ENCODE measurements at places on chromosomes 6 and 20. TPM values are rescaled to one million over a fixed set of nuclear protein-coding genes. Genes with fewer than 3 reads are reported as not detected.

DNA sequence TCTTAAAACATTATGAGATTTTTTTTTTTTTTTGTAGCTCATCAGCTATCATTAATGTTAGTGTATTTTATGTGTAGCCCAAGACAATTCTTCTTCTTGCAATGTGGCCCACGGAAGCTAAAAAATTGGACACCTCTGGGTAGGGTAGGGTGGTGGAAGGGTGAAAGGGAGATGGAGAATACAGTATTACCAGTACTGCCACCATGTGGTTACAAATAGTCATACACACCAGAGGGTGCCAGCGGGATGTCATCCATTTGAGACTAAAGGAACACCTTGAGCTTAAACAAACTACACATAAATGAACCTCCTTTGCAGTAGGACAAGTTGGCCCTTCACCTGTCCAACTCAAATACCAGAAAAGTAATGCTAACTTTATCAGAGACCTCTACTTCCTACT is 601.9 kb downstream of the HTR1B start:
- no peaks in the 10 kb centered on the region for H3K27me3 ChIP-seq
- no peak for DNase-seq
- H3K27ac ChIP-seq = no peak overlapping the region
- H3K36me3 ChIP-seq = no peaks in the 10 kb centered on the region
- no peak overlapping the region for H3K4me3 ChIP-seq

DNA sequence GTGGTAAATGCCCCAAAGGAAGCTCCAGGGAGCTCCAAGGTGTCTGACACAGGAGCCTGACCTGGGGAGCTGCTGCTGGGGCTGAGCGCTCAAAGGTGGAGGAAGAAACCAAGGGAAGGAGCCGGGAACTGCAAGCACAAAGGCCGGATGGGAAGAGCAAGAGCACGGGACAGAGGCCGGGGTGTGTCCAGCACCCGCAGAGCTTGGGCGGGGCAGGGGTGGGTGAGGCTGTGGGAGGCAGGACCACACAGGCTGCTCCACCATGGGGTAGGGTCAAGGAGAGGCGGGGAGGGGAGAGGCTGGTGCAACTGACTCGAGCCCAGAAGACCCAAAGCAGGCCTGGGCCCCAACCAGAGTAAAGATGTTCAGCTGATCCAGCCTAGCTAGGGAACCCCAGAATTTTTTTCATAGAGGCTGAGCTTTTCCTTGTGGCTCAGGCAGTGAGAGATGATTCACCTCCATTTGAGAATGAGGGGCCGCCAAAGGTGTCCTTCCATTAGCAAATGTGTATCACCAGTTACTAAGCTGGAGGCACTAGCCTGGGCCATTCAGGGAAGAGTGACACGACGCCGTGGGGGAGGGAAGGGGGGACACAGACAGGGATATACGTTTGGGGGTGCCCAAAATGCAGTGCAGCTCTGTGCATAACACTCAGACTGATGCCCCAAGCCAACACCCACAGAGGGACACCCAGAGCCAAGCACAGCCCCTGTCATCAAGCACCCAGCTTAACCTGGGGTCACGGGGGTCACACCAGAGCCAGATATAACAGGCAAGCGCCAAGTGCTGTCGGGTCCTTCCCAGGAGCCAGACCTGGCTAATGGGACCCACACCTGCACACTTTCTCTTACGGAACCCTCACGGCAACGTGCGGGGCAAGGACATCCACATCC is 21.3 kb upstream of the TLDC2 start:
- H3K27me3 ChIP-seq = no peaks in the 10 kb centered on the region
- H3K27ac ChIP-seq = peak overlapping the region; percentile 53
- DNase-seq = no peak
- no peak overlapping the region for H3K4me3 ChIP-seq
- H3K4me1 ChIP-seq = peaks cover 79% of the 10 kb centered on the region

- peaks cover 2% of the 10 kb centered on the region for H3K4me1 ChIP-seq
- DNase-seq = no peak
- H3K4me3 ChIP-seq = no peak overlapping the region
- no peaks in the 10 kb centered on the region for H3K27me3 ChIP-seq
Observed at GRCh38 chr6:150176659-150177058, 33.8 kb downstream of the PPP1R14C start.

DNA sequence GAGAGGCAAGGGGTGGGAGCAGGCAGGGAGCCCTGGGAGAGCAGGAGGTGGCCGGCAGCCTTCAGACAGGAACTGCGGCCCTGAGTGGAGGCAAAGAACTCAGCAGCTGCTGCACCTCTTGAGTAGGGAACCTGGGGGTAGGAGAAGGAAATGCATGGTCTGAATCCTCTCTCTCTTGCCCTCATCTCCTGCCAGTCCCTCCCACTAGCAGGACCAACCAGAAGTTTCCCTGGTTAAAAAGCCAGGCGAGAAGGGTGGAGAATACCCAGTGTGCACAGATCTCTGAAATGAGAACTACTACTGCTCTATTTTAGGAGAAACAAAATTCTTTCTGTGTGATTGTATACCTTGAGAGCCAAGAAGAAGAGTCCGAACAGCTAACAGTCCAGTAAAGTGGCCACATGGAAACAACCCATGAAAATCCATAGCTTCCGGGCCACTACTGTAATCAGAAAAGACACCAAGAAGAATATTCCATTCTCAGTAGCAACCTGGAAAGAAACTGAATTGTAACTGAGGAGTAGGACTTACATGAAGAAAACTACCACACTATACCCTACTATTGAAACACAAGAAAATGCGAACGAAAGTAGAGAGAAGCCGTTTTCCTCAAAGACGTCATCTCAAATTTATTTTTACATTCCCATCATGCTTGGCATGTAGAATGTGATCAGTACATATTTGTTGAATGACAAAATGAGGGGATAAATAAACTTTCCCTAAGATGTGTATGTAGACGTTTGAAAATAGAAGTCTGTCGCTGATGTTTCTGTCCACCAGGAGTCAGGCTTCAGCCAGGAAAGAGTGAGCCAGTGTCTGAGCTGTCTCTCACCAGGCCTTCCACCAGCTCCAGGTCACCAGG is 25.6 kb downstream of the WRNIP1 start:
- peaks cover 41% of the 10 kb centered on the region for H3K4me1 ChIP-seq
- peaks cover 22% of the 10 kb centered on the region for H3K36me3 ChIP-seq
- H3K27ac ChIP-seq = peak overlapping the region; percentile 67
- H3K27me3 ChIP-seq = no peaks in the 10 kb centered on the region

DNA sequence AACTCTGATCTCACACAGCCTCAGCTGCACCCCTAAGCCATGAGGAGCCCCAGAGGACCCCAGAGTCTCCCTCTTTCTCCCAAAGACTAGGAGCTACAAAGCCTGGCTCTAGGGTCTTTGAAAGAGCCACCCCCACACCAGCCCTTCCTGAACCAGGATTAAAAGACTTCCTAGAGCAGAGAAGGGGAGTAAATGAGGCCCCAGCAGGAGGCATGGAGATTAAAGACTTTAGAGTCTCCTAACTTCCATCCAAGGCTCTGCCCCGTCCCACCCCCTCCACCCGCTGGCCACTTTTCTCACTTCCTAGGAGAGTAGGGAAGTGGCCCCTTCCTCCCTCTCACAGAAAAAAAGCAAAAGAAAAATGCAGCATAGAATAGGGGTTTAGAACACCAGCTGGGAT is 1.7 kb downstream of the PREX1 start:
- DNase-seq = no peak
- peaks cover 11% of the 10 kb centered on the region for H3K36me3 ChIP-seq
- H3K27ac ChIP-seq = peak overlapping the region; percentile 95
- peaks cover 22% of the 10 kb centered on the region for H3K4me1 ChIP-seq
- H3K4me3 ChIP-seq = peak overlapping the region; percentile 95

DNA sequence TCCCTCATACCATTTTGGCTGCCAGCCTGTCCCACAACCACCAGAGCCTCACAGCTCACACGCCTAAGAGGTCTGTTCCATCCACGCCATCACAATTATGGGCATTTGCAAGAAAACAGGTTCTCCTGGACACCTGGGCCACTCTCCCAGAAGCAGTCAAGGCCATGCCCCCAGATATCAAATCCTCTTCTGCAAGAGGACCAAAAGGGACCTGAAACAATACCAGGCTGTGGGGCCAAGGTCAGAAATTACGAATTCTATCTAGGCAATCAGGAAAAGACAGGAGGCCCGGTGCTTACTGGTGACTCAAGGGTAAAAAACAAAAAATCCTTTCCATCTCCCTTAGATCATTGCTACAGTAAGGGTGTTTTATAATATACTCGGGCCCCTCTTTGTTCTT is 69.8 kb downstream of the ZMYND8 start:
- H3K36me3 ChIP-seq = peaks cover 88% of the 10 kb centered on the region
- H3K4me3 ChIP-seq = no peak overlapping the region
- no peak overlapping the region for H3K27ac ChIP-seq
- H3K4me1 ChIP-seq = no peaks in the 10 kb centered on the region
- no peaks in the 10 kb centered on the region for H3K27me3 ChIP-seq

DNA sequence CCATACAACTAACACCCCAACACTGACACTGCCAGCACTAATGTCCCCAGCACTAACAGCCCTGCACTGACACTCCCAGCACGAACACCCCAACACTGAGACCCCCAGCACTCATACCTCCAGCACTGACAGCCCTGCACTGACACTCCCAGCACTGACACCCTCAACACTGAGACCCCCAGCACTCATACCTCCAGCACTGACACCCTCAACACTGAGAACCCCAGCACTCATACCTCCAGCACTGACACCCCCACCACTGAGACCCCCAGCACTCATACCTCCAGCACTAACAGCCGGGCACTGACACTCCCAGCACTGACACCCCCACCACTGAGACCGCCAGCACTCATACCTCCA is 57.2 kb downstream of the ERMARD start:
- H3K36me3 ChIP-seq = no peaks in the 10 kb centered on the region
- H3K4me3 ChIP-seq = no peak overlapping the region
- no peak overlapping the region for H3K27ac ChIP-seq
- DNase-seq = no peak
- peaks cover 8% of the 10 kb centered on the region for H3K4me1 ChIP-seq

DNA sequence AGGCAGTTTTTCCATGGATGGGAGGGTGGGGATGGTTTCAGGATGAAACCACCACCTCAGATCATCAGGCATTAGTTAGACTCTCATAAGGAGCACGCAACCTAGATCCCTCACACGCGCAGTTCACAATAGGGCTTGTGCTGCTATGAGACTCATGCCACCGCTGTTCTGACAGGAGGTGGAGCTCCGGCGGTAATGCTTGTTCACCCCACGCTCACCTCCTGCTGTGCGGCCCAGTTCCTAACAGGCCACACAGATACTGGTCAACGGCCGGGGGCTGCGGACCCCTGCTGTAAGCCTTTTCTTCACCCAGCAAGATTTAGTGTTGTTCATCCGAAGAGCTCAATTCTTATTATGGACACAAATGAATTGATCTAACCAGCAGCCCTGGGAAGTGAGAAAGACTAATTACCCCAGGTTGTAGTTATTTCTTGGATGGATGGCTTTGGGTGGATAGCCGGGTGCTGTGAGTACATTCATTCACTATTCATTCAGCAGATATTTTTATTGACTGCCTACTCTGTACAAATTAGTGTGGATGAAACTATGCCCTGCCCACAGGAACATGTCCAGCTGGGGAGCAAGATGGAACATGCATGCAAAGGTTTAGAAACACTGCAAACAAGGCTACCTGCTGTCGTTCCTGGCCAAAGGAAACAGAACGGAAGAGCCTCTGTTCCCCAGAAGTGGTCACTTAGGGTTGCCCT is 57.2 kb downstream of the RIOK1 start:
- H3K36me3 ChIP-seq = no peaks in the 10 kb centered on the region
- no peak overlapping the region for H3K4me3 ChIP-seq
- H3K4me1 ChIP-seq = no peaks in the 10 kb centered on the region
- DNase-seq = no peak
- peaks cover 9% of the 10 kb centered on the region for H3K27me3 ChIP-seq

- H3K36me3 ChIP-seq = no peaks in the 10 kb centered on the region
- peaks cover 55% of the 10 kb centered on the region for H3K27me3 ChIP-seq
- no peak overlapping the region for H3K4me3 ChIP-seq
- no peaks in the 10 kb centered on the region for H3K4me1 ChIP-seq
- DNase-seq = no peak
Observed at GRCh38 chr20:46749147-46749546, 39.7 kb downstream of the SLC2A10 start.

GRCh38 chr6:100620085-100620840 is 155.5 kb upstream of the SIM1 start:
- no peaks in the 10 kb centered on the region for H3K27me3 ChIP-seq
- H3K4me1 ChIP-seq = no peaks in the 10 kb centered on the region
- no peak overlapping the region for H3K27ac ChIP-seq
- H3K36me3 ChIP-seq = peaks cover 52% of the 10 kb centered on the region
- no peak overlapping the region for H3K4me3 ChIP-seq

DNA sequence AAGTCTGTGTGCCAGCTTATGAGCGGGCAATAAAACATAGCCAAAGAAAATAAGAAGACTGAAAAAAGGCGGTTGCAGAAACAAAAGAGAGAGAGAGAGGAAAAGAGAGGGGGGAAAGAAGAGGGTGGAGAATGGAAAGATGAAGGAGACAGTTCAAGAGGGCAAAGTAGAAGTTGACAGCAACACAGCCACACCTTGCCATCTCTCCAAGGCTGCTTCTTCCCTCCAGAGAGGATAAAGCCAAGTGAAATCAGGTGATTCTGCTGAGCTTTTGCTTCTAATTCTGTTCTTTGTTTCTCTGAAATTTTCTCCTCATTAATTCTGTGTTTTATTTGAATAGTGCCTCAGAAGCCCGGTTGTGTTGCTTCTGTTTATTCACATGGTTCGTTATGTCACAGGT is 48.5 kb downstream of the PTPRK start:
- no peaks in the 10 kb centered on the region for H3K36me3 ChIP-seq
- no peaks in the 10 kb centered on the region for H3K27me3 ChIP-seq
- H3K4me1 ChIP-seq = no peaks in the 10 kb centered on the region
- H3K27ac ChIP-seq = no peak overlapping the region

Gene ZNF334
- 0.27 TPM for total RNA-seq

Gene ITPA
- 82.1 TPM for total RNA-seq

Data from activated B cell treated with CpG ODN at 0.5 μM for 24 hours (primary cell).